Globus pallidus (tissue), 1 donor: ENCODE measurements at places on chromosomes 16 and 17.

- no peak for DNase-seq
Measured at GRCh38 chr16:30108059-30108850, 5.1 kb downstream of the GDPD3 start.

DNA sequence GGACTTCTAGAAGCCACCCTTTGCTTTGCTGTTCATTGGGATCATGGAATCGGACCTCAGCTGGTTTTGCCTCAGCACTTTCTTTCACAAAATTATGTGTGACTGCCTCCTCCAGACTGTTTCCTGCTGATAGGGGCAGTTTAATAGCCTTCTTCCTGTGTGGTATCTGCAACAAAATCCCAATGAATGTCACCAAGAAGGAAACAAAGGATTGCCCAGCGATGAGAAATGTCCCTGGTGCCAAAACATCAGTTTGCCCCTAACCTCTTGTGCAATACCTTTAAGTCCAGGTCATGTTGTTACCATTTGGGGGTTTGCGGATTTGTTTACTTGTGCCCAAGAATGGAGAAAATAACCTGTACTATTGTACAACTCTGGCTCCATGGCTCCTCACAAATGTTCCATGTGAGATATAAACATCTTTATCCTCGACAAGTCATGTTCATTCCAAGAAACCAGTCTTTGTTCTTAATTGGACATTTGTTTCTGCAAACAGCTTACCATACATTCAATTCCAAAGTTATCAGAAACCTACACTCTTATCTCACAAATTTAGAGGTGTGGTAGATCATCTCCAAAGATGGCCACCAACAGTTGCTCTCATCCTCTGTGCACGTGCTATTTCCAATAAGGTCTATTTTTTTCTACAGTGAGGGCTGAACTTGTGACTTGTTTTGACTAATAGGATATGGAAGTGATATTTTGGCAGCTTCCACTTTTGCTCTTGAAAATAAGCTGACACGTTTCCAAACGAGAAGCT lies 14.8 kb downstream of the TAC4 start:
- DNase-seq = no peak

- DNase-seq = no peak
Measured at GRCh38 chr16:74298104-74298503, 1.5 kb downstream of the PSMD7 start.

DNA sequence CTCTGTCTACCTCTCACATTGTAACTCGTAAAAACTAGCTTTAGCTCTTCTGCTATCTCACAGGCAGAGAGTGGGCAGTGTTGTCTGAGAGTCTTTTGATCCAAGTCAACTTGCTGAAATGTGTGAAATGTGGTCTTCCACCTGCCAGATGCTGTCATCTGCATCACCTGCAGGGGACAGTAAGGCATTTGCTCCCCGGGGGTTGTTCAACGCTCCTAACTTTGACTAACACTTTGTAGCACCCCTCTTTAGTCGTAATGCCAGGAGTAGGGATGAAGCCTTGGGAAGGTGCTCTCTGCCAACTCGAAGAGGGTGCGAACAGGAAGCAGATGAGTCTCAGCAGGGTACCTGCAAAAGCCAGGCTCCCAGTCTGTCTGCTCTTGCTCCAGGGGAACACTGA lies 36.1 kb downstream of the SNX11 start:
- DNase-seq = no peak

GRCh38 chr16:50398336-50398735 lies 29.5 kb upstream of the BRD7 start:
- DNase-seq = no peak
